ENCODE measurements at places on chromosomes 3 and 15.
A peak's percentile ranks its signal among the peaks of the same experiment; 100 is the strongest.

- DNase-seq, result no peak
Measured at GRCh38 chr3:103381296-103382079, 946.7 kb downstream of the ZPLD1 start.

GRCh38 chr15:67999320-68000100, 54.6 kb upstream of the PIAS1 start:
- DNase-seq, result no peak

DNA sequence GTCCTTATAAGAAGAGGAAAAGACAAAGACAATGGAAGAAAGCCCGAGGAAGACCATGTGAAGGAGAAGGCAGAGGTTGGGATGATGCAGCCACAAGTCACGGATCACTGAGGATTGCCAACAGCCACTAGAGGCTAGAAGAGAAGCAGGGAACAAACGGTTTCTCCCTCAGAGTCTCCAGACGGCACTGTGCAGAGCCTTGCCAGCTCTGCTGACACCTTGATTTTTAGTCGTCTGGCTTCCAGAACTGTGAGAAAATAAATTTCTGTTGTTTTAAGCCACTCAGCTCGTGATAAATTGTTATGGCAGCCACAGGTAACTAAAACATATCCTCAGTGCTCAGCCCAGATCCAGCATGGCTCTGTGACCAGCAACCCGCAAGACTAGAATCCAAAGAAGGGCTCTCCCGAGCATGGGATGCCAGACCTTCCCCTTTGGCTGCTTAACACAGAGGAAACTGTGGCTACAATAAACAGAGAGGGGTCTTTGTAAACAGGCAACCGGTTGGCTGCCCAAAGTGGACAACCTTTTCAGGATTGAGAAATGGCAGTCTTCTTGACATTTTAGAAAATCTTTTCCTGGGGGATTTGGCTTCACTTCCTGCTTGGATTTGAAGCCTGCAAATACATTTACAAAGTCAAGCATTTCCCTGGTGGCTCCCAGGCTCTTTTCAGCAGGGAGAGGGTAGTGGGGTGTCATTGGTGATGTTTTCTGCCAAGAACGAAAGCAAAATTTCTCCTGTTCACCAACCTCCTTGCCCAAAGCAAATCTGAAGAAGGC, 88.7 kb upstream of the ADPGK start:
- no peak for DNase-seq

DNA sequence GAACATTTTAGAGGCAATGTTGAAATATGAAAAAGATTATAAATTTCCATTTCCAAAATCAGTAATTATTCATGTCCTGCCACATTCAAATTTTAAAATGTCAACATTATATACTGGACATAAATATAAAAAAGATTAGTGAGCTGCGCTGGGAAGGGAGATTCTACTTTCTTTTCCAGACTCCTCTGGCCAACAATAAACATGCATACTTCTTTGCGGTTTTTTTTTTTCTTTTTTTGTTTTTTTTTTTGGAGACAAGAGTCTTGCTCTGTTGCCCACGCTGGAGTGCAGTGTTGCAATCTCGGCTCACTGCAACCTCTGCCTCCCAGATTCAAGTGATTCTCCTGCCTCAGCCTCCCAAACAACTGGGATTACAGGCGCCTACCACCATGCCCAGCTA, 105.5 kb downstream of the ADAM10 start:
- no peak for DNase-seq

DNA sequence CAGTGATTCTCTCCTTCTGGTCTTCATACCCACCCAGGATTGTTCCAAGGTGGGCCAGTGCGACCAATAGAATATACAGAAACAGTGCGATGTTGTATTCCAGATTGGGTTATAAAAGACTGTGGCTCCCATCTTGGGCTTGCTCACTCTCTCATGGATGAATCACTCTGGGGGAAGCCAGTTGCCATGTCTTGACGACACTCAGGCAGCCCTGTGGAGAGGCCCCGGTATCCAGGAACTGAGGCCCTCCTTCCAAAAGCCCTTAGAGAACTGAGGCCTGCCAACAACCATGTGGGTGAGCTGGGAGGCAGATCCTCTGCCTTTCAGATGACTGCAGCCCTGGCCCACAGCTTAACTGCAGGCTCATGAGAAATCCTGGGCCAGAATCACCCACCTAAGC, 57.2 kb downstream of the SH3GL3 start:
- no peak for DNase-seq

- DNase-seq, result no peak
Measured at GRCh38 chr3:53691885-53692284, 154.3 kb downstream of the CHDH start.

GRCh38 chr15:89199746-89200145, 21.6 kb downstream of the RLBP1 start:
- no peak for DNase-seq

GRCh38 chr3:27726240-27726639, 4.1 kb upstream of the EOMES start:
- no peak for DNase-seq

DNA sequence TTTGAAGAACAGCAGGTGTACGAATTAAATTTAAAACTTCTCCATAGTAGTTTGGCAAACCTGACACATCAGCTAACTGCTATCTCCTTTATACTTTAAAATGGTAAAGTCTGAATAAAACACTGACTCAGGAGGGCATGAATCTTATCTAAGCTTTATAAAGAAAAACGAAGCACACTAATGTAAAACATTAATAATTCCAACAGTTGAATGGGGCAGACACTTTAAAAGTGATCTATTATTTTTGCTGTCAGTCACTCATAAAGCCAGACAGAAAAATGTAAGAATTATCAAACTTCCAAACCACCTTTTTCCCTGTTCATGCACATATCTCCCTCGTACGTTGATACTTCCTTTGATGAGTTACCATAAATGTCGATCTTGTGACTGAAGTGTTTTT, 2.6 kb downstream of the ARF4 start:
- no peak for DNase-seq

DNA sequence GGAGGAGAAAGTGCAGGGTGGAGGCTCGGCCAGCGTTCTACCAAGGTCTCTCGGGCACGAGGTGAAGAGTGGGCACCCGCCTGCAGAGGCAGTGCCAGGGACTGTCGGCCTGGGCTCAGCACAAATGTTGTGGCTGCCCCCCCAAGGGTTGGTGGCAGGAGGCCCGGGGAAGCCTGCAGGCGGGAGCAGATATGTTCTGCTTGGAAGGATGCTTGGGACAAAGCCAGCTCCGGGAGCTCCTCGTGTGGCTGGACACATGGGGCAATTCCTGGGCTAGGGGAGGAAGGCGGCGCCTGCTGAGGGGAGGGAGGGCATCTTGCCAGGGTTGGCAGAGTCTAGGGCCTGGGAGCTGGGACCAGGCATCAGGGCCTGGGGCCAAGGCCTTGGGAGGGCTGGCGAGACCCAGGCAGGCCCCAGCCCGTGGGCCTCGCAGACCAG, 30.4 kb upstream of the FBLN2 start:
- DNase-seq, result no peak

GRCh38 chr3:190498293-190498692, 15.6 kb upstream of the IL1RAP start:
- no peak for DNase-seq

DNA sequence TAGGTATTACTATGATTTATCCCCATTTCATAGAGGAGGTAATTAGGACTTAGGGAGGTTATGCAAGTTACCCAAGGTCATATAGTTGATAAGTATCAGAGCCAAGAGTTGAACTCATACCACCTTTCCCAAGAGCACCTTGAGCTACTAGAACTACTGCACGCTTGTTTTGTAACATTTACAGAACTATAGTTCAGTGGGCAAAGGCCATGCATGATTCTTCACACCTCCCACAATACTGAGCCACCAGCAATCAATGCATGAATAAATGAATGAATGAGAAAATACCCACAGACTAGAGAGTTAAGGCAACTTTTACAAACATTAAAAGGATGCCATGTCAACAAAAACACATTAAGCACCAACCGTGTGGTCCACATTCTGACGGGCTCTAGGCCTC, 46.8 kb downstream of the LIPC start:
- DNase-seq, result no peak

DNA sequence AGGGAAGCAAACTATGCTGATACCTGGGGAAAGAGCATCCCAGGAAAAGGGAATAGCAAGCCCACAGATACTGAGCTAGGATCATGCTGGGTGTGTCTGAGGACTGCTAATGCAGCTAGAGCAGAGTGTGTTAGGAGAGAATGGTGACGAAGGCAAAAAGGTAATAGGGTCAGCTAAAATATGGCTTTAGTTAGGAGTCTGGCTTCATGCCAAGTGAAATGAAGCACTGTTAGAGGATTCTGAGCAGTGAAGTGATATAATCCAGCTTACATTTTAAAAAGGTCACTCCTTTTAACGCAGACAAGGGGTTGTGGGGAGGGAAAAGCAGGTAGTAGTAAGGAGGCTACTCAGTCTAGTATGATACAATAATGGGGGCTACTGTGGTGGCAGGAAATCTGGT, 30.4 kb downstream of the SECISBP2L start:
- no peak for DNase-seq

DNA sequence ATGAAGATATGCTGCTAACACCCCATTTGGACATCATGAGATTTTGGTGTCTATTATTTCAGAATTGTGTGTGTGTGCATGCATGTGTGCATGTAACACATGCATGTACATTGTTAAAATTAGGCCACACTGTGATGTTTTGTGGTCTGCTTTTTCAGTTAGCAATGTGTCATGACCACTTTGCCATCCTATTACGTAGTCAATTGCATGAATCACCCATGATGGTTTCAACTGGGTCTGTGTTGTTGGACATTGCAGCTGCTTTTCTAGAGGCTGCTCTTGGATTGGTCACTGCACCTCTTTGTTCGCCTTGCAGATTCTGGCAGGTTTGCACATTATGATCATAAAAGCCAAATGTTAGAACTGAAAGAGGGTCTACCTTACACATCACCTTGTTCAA, 101.0 kb upstream of the THBS1 start:
- no peak for DNase-seq

- peak; percentile 62 for DNase-seq
Measured at GRCh38 chr3:8663177-8664061, 18.8 kb upstream of the SSUH2 start.

DNA sequence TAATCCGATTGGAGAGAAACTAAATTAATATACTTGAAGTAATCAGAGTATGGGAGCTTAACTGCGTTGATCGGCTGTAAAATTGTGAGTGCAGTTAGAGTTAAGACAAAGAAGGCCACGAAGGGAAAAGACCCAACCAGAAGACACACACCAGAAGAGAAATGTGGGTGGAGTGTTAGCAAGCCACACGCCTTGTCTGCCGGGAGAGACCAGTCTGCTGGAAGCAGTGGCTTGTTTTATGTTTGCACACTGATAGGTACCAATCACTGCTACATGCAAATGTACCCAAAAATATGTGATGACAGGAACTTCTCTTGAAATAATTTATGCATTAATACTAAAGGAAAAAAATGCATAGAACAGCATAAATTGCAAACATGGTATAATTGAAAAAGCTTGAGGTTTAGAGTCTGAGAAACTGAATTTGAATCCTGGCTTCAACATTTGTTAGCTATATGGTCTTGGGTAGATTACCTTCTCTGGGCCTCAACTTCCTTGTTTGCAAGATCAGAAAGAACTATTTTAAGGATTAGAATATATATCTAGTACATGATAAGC, 23.1 kb downstream of the EEFSEC start:
- DNase-seq, result no peak

- no peak for DNase-seq
Measured at GRCh38 chr3:72036899-72037298, 252.0 kb upstream of the PROK2 start.

DNA sequence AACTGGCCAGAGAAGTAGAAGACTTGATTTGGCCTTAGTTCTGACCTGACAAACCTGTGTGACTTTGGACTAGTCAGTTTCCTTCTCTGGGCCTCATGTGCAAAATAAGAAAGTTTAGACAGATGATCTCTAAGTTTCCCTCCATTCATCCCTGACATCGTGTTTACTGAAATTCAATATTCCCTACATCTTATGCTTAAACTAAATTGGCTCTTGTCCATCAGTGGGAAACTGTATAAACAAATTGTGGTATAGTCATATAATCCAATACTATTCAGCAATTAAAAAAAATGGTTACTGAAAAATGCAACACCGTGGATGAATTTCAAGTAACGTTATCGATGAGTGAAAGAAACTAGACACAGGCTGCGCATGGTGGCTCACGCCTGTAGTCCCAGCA, 64.4 kb upstream of the HRH1 start:
- DNase-seq, result no peak

DNA sequence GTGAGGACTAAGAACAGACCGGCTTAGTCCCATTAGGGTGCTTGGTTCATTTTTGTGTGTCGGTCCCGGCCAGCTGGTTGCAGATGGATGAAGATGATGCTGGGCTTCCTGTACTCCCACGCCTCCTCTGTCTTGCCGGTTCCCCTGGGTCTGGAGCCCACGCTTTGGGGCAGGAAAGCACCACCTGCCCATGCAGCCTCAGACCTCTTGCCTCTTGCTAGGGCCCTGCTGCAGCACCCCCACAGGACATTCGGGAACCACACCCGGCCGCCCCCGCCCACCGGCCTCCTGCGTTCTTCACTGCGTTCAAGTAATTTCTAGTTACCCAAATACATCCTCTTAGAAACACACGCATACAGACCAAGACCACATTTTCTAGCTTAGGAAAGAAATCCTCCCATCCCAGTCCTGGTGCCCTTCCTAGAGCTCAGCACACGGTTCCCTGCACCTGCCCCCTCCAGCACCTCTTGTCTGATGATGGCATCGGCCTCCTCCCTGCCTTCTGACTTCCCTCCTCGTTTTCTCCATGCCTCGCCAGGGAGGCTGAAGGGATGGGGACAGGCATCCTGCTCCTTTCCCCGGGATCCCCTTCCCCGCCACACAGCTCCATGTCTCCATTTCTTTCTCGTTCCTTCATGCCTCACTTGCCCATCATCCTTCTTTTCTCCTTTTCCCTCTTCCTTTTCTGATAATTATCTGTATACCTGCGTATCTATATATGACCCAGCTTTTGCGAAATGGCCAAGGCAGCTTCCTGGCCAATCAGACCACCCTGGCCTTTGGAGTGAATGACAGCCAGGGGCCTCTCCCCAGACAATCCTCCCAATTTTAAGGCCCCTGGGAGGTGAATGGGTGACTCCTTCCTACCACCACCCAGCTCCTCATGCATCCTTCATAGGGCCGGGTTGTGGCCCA, 30.9 kb downstream of the FAM3D start:
- DNase-seq, result no peak

DNA sequence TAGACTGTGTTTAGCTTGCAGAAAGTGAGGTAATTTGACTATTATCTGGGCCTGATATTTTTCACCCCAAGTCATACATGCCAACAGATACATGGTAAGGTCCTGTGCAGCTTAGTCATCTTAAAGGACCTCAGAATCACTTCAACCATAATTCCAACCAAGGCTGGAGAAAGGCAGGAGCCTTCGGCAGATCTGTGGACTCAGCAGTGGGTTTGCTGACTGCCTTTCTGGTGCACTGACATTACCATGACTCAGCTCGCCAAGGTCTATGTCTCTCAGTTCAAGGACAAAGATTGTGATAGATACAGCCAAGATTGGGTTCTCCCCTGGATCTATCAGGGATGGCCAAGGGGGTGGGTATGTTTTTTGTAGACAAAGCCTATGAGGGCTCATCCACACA, 32.7 kb downstream of the LYZL4 start:
- no peak for DNase-seq

- DNase-seq, result no peak
Measured at GRCh38 chr3:151290673-151291072, 12.3 kb upstream of the P2RY14 start.

GRCh38 chr3:137300703-137301102, 342.9 kb downstream of the IL20RB start:
- no peak for DNase-seq

GRCh38 chr3:157098823-157099185, 61.1 kb downstream of the CCNL1 start:
- DNase-seq, result no peak

- peak; percentile 14 for DNase-seq
Measured at GRCh38 chr3:181176601-181177000, 187.1 kb upstream of the DNAJC19 start.

- no peak for DNase-seq
Measured at GRCh38 chr15:22947101-22948000, 32.8 kb downstream of the CYFIP1 start.

All from retinal pigment epithelial cell (primary cell).